Renal cortex interstitium (tissue), 15 donors: ENCODE measurements at places on chromosomes 11 and 22.

- DNase-seq, result no peak
Measured at GRCh38 chr11:72406540-72407527, 27.5 kb downstream of the CLPB start.

GRCh38 chr22:34973016-34973415 lies 92.9 kb upstream of the ISX start:
- no peak for DNase-seq

GRCh38 chr11:32583459-32584271 lies at the start of gene EIF3M:
Gene EIF3M (plus strand): TSS chr11:32583831. CDS start chr11:32583888, 57 bp downstream.
- peak; percentile 96 for DNase-seq

GRCh38 chr11:131327421-131327820 lies 43.0 kb upstream of the NTM start:
- no peak for DNase-seq
